NCI-H526 treated with DMSO at 0.1 percent for 48 hours (cell line): ENCODE measurements at places on chromosomes 7 and 10.

GRCh38 chr10:95350219-95350829, 59.5 kb upstream of the PDLIM1 start:
- no peak for DNase-seq

DNA sequence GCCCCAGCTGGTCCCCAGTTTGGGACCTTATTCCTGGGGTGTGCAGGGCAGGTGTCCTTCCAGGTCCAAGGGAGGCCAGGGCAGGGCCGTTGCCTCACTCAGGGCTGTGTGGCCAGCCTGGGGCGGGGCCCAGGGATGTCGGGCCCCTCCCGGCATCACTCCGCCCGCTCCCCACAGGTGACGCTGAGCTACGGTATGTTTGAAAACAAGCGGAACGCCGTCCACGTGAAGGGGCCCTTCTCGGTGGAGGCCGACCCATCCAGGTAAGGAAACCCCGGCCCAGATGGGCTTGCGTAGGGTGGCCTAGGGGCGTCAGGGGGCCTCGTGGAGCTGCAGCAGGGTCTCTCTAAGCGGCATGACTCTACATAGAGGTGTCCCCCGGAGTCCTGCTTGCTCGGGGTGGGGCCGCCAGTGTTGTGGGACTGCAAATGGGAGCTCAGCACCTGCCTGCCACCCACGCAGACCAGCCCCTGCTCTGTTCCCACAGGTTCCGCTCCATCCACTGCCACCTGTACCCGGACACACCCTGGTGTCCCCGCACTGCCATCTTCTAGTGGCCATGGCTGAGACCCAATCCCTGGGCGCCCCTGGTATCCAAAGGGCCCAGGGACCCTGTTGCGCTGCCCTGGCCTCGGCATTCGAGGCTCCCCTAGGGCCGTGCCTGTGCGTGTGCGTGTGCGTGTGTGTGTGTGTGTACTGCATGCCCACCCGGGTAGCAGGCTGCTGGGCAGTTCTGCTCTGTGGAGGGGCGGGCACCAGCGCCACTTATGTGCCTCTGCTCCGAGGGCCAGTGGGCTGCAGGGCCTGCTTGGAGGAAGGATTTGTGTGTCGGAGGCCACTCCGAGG, 7.3 kb downstream of the LFNG start:
- DNase-seq: no peak

GRCh38 chr10:33066558-33067236, 108.7 kb upstream of the ITGB1 start:
- no peak for DNase-seq

- no peak for DNase-seq
Measured at GRCh38 chr7:94348142-94348541, 46.6 kb upstream of the COL1A2 start.

DNA sequence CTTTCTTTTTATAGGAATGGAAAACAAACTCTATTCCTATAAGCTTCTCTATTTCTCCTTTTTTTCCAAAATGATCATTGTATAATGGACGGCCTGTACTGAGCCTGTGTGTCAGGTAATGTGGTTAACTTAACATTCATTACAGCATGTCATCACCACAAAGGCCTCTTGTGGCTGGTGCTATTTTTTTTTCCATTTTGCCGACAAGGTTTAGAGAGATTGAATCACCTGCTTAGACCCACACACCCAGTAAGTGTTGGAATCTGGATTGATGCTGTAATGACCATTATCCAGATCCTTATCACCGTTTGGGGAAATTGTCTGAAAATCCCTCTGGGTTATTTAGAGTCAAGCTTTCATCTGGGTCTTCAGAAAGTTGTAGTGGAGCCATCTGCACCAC, 18.5 kb downstream of the AKR1B15 start:
- DNase-seq: no peak

DNA sequence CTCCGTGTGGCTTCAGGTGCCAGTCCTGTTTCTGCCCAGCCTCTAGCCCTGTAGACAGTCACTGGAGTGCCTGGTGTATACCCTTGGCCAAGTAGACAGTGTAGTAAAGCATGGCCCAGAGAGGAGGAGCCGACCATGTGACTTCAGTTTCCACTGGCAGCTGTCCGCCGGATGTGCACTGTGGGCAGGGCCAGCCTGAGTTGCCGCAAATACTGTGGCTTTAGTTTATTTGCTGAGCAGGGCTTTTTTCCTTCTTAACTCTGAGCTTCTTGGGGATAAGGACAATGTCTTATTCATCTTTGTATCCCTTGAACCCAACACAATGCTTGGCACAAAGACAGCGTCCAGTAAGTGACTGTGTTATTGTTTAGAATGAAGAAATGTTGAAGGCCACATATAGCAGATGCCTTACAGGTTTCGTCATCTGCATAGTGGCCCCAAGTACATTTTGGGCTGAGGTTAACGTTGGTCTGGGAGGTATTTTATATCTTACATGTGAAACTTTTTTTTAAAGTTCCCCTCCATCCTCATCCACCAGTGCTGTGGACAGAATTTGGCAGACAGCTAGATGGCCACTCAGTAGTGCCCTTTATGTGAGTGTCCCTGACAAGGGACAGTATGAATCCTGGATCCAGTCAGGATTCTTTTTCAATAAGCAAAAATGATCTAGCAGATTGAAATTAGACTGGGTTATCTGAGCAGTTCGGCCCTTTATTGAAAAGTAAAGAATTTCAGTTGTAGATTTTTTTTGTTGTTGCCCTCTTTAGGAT, 40.6 kb downstream of the CYP17A1 start:
- DNase-seq: no peak

- no peak for DNase-seq
Measured at GRCh38 chr7:37757563-37757962, 74.0 kb downstream of the GPR141 start.

GRCh38 chr7:6256677-6257535, 15.5 kb downstream of the CYTH3 start:
- no peak for DNase-seq

DNA sequence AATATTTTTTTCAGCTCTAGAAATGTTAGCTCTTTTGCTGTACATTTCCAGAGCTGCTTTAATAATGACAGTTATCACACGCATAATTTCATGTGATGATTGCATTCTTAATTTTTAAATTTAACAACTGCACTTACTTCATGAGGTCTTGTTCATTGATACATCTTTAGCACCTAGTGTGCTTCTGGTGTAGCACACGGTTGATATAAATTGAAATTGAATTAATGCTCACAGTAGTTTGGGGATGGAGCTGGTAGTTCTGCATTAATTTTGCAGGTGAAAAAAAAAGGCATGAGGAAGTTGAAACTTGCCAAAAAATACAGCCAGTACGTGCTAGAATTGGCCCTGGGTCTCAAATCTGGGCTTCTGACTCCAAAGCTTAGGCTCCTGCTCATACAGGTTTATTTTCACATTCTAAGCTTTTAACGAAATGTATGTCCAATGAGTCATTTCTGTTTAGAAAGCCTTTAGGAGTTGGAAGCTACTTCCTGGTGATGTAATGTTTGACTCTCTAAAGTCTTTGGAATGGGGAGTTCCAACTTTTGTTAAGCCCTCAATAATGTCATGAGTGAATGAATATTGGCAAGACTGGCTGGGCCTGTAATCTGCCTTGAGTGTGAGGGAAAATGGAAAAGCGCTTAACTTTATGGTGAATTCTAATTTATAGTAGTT, 62.5 kb downstream of the DAGLB start:
- DNase-seq: no peak

DNA sequence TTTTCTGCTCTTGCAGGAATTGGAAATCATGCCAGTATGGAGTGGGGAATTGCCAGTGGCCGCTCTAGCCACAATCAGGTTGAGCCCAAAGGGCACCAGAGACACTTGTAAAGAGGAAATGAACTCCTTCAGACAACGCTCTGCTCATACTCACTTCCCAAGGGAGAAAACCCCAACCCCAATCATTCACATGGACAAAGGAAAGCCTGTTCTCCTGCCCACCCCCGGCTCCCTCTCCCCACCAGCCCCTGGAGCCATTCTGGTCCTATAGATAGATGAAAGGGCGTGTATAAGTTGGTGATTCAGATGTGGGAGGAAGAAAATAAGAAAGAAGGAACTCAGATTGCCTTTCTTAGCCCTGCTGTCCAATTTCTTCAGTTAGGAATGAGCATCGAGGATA, 57.4 kb downstream of the GFRA1 start:
- no peak for DNase-seq

GRCh38 chr7:112668561-112668960, 121.6 kb downstream of the TMEM168 start:
- DNase-seq: no peak
